ENCODE measurements at places on chromosomes 3 and 15.

DNA sequence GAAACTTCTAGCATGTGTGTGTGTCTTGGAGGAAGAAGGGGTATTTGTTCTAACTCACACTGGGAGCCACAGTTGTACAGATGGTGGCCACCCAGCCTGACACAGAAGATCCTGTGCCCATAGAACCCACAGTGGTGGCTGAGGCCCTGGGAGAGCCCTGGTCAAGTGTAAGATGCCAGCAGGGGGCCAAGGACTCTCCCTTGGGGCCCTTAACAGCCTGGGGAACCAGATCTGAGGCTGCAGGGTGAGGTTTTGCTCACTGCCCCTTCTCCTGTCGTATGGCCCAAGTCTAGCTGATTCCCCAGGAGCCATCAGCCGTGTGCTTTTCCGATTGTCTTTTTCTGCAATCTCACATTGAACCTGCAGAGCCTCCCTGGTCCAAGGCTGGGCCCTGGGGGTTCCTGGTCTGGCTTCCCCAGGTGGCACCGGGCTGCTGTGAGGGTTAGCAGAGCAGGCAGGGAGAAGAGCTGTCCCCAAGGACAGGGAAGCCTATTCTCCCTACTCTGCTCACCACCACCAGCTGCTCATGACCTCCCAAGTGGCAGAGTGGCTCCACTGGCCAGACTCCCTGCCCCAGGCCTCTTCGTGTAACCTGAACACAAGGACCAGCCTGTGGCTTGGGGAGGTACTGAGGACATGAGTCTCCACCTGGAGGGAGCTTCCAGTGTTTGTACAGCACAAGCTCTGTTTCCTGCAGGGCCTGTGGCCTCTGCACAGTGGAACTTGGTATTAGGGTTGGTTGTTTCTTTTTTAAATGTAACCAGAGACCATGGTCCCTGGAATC, 51.9 kb downstream of the CA12 start:
- no peak for DNase-seq

GRCh38 chr3:186165331-186165730, 56.4 kb upstream of the ETV5 start:
- no peak for DNase-seq

- no peak for DNase-seq
These were observed 193.5 kb downstream of the FOXP1 start for GRCh38 chr3:71389911-71390573.

DNA sequence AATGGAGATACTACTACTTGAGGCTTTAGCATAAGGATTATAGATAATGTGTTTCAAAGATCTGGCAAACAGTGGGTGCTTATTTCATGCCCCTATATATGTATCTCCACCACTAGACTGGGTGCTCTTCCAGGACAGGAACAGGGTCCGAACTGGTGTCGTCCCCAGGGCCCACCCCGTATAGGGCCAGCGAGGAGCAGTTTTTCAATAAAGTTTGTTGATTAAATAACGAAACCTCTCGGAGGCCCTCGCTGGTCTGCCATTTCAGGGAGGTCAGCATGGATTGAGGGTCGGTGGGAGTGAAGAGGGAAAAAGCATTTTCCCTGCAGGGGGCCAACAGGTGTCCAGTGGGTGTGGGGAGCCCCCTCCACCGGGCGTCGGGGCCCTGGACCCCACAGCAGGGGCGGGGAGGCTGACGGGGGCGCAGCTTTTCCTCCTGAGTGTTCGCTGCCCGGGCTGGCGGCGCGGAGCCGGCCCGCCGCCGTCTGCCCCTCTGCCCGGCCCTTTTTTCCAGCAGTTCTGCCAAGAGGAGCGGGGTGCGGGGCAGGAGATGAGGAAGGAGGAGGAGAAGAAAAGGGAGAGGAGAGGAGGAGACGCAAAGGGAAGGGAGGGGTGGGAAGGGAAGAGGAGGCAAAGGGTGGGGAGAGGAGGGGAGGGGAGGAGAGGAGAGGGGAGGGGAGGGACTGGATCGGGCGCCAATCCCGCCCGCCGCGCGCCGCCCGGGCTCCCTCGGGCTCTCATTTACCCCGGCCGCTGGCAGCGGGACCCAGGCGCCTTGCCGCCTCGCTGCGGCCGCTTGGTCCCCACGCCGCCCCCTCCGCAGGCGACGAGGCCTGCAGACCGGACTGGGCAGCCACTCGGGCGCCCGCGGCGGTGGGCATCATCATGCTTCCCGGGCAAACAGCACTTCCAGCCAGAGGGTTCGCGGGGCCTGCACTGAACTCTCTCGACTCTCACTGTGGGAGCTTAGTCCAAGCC, 66.3 kb downstream of the ISG20 start:
- DNase-seq = no peak

GRCh38 chr15:78060232-78060631, 17.3 kb downstream of the TBC1D2B start:
- DNase-seq = no peak

DNA sequence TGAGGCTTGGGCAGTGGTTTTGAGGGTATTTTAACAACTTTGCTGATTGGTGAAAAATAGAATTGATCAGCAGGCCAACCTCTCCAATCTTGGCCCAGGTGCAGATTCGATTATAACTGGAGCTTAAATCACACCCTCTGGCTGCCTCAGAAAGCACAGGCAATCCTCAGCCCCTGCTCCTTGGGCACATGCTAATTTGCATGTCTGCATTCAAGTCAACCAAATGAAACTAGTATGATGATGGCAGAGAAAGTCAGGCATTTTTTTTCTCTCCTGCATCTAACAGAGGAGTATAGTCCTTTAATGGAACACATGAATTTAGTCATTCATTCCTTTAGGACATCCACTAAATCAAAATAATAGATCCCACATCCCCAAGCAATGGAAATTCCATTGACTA, 16.8 kb upstream of the NMNAT3 start:
- DNase-seq = no peak

GRCh38 chr3:76365275-76365674, 579.9 kb upstream of the ZNF717 start:
- DNase-seq = no peak

DNA sequence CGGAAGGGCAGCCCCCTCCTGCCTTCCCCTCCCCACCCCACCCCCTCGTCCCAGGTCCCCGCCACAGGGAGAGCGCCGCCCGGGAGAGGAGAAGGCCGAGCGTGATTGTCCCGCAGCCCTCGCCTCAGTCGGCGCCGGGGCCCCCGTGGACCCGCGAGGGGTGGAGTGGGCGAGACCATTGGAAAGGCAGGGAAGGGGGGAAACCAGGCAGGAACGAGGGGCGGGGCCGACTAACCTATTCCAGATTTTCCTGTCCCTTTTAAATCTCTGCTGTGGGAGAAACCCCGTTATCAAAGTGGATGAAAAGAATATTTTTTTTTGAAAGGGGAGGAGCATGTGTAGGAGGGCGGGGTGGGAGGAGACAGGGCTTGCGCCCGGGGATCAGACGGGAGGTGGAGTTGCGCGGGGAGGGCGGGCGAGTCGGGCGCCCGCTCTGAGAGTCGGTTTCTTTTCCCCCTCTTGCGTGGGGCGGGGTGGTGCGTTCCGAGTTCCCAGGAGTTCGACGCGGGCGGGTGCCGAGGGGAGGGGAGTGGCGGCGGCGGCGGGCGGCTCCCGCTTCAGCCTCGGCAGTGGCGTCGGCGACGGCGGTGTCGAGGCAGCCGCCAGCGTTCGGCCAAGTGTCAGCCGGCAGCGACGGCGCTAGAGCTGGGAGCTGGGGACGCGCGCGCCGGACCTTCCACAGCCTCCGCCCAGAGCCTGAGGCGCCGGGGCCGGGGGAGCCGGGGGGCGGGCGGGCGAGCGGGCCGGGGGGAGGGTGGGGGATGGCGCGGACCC, at the start of gene NECTIN3:
Gene NECTIN3 (plus strand): TSS at position 560 of the 774 bp plus-strand sequence. CDS start 202 bp downstream, at position 762.
- peak; percentile 88 for DNase-seq

DNA sequence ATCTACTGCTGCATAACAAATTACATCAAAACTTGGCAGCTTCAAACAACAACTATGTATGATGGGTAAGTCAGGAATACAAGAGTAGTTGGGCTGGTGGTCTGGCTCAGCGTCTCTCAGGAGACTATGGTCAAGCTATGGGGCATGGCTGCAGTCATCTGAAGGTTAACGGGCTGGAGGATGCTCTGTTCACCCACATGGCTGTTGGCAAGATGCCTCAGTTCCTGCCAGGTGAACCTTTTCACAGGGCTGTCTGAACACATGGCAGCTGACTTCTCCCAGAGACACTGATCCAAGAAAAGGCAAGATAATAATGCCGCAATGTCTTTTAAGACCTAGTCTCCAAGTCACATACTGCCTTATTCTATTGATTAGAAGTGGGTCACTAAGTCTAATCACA, 63.7 kb downstream of the GPR176 start:
- DNase-seq = no peak

DNA sequence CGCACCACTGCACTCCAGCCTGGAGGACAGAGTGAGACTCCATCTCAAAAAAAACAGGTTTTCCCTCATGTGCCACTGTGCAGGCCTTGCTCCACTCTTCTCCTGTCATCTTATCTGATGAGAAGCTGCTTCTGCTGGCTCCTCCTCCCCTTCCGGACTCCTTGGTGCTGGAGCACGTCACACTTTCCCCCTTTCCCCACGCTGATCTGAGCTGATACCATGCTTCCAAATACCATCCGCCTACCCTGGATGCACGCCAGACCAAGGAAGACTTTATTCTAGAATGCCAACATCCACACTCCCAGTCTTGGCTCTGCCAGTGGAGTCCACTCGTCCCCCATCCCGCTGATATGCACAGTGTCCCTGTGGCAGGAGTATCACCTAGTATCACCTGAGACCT, 31.3 kb downstream of the HOMER2 start:
- no peak for DNase-seq

- no peak for DNase-seq
These were observed 36.8 kb upstream of the CNTN3 start for GRCh38 chr3:74651292-74651691.

DNA sequence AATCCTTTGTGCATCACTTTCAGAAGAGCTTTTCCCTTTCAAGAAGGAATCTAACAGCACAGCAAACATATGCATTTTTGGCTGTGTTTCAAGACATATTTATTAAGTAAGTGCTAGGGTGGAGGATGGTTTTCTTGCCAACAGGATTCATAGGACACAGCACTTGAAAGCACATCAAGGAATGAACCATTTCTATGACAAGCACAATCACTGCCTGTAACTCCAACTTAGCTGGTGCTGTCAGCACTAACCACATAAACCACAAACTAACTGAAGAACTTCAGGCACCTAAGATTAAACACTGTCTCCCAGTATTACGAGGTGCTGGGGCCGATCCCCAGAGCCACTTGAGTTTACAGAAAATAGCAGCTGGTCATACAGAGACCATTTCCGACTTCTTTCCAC, 35.4 kb upstream of the SPRED1 start:
- no peak for DNase-seq

DNA sequence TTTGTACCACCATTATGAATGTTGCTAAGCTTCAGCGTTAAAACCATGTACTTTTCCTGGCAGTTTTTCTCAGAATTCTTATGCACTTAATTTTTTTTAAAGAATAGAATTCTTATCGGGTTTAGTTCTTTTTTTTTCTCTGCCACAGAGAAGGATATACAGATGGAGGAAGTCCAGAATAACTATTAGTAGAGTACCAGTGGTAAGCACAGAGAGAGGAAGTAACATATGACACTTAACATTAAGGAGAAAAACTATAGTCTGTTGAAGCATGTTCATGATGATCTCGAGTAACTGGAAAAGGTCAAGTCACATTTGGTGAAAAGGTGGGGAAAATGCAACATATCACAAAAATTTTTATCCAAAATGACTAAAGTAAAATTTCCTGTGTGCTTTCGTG, 68.9 kb downstream of the RNF13 start:
- no peak for DNase-seq

- no peak for DNase-seq
These were observed 380.6 kb upstream of the C2CD4B start for GRCh38 chr15:62545467-62546227.

GRCh38 chr3:81760215-81760614, 1.2 kb downstream of the GBE1 start:
- DNase-seq = no peak

- no peak for DNase-seq
These were observed 102.4 kb upstream of the PRR23E start for GRCh38 chr3:127090218-127091160.

- DNase-seq = no peak
These were observed 283.8 kb downstream of the C3orf38 start for GRCh38 chr3:88433568-88433967.

DNA sequence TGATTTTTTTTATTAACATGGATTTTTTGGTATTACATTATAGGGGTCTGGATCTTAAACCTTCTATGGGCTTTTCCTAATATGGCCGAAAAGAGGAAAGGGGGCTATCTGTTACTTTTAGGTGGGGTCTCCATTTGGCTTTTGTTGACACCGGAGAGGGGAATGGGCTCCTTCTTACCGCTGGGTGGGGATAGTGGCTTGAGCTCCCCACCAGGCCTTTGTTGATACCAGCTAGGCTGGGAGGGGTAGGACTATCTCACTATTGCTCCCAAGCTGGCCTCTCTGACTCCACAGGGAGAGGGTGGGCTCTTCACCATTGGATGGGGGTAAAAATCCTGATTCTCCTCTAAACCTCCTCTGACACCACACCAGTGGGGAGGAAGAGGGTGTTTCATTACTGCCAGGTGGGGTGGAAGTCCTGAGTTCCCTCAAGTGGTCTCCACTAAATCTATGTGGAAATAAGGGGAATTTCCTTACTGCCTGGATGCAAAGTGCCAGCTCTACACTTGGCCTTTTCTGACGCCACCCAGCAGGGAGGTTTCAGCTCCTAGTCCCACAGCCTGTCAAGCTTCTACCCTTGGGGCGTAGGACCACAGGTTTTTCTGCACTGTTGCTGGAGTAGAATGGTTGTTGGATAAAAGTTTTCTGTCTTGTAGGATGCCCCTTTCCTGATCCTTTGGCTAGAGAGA, 572.3 kb downstream of the MAGI1 start:
- DNase-seq = no peak

- no peak for DNase-seq
These were observed 42.8 kb upstream of the NSMCE3 start for GRCh38 chr15:29312387-29312786.

- DNase-seq = no peak
These were observed 21.1 kb upstream of the MAP3K13 start for GRCh38 chr3:185341616-185342458.

DNA sequence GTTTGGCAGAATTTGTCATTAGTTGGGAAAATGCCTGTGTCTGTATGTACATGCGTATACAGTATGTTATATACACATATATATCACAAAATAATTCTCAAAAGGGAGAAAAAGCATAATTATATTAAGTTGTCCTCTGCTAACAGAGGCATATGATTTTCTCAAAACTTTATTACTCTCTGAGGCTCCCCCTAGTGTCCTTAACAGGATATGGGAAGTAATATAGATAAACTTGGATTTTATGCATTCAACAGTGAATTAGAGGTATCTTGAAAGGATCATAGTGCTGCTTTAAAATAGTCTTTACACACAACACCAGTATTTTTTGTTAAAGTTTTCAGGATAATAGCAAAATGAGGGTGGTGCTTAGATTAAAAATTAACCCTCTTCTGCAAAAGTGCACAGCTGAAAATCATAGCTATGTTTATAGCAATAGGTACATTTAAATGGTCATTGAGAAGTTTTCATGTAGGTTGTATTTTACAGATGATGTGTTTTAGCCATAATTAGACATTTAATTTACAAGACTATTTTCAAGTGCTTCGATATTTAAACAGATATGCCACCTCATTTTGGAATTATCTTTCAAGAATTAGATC, 454.0 kb upstream of the ROBO2 start:
- no peak for DNase-seq

Data from stimulated activated naive CD4-positive, alpha-beta T cell treated with Interleukin-2 at 50 U/mL for 16 hours (primary cell).